EL (cell line): ENCODE measurements at places on chromosomes 4 and X.

GRCh38 chr4:23890369-23891063 is 669 bp upstream of the PPARGC1A start:
- peak; percentile 12 for DNase-seq

- DNase-seq, result no peak
Measured at GRCh38 chr4:74821541-74821940, 27.2 kb upstream of the BTC start.

DNA sequence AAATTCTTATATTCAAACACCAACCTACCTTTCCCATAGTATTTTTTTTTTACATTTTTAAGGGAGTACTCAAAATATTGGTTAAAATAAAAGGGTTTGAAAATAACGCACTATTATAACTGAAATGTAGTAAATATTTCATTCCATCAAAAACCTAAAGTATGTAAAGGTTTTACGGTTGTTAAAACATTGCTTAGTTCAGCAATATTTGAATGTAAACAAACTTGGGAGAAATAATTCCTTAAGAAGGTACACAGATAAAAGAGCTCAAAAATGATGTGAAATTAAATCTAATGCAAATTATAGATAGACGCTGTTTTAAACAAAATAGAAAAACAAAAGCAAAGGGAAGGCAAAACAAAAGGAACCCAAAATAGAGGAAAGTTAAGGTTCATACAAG is 1476.9 kb downstream of the PCDH18 start:
- DNase-seq, result no peak

- DNase-seq, result no peak
Measured at GRCh38 chr4:62243895-62244294, 1043.8 kb downstream of the ADGRL3 start.
